ENCODE measurements at places on chromosomes 11 and 22.
A peak's percentile ranks its signal among the peaks of the same experiment; 100 is the strongest.

- no peak for DNase-seq
These were observed 110.2 kb downstream of the TRIM29 start for GRCh38 chr11:120027546-120028180.

DNA sequence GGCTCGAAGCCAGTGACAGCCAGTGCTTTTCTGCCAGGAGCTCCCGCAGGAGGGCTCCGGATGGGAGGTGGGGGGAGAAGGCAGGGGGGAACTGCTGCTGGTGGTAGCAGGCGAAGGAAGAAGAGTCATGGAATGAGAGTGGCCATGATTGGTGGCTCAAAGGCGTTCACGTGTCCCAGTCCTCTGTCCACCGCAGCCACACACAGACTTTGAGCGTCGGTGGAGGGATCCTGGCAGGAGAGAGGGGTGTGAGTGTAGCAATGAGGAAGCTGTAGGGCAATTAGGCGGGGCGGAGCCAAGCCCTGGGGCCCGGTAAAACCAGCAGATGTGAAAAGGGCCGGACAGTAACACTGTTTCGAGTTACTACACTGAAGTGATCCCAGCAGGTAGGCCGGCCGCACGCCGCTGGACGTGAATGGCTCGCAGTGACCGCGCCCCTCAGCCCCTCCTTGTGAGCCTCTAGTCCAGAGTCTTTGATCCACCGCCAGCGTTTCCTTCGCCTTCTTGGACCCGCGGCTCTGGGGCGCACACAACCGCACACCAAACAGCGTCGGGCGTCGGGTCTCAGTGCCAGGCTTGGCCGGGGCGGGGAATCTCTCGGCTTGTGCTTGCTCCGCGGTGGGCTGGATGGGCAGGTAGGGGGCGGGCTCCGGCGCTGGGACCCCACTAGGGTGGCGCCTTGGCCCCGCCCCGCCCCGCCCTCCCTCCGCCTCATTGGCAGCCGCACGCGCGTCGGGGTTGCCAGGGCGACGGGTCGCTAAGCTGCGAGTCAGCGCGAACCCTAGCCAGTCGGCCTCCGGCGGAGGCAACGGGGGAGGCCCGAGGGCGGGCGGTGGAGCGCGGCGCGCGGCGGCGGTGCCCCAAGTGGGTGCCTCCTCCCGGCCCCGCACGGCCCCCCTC, at the start of gene LRRC10B:
LRRC10B (plus strand) TSS at position 788 of the 900 bp plus-strand sequence. CDS start 250 bp downstream, outside the sequence.
- no peak for DNase-seq

- DNase-seq, result no peak
These were observed 17.0 kb upstream of the FAM181B start for GRCh38 chr11:82750643-82751139.

- DNase-seq, result no peak
These were observed 73.3 kb downstream of the MYO7A start for GRCh38 chr11:77201370-77201769.

DNA sequence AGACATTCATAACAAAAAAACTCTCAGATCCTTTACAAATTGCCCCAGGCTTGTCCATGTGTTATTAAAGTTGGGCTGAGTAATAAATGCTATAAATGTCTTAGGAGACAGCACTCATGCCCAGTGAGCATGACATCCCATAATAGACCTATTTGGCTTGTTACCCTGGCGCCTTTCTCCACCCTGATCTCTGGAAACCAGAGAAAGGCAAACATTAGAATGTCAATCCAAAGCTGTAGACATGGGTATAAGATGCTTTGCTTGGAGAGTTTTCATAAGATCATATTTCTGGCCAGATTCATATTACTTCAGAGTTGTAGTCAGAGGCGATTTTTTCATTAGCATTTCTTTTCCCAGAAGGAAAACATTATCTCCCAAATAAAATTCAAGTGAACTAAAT, 161.3 kb upstream of the UBASH3B start:
- DNase-seq, result no peak

- no peak for DNase-seq
These were observed 23.5 kb downstream of the SUN2 start for GRCh38 chr22:38732251-38732815.

GRCh38 chr11:107682171-107682570, 29.7 kb downstream of the SLN start:
- DNase-seq, result no peak

DNA sequence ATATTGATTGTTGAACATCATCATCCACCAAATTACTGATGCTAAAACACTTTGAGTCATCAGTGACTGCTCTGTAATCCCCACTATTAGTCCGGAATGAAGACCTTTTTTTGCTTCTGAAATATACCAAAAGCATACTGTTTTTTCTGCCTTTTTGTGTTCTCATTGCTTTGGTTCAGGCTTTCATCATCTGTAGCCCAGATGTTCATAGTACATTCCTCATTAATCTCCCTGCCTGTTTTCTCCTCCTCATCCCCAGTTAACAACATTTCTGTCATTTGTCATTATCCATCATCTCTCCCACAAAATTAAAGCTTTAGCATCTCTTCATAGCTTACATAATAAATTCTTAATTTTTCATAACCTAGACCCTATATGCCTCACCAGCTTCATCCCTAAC, 9.2 kb downstream of the CEP57 start:
- DNase-seq, result no peak

- DNase-seq, result no peak
These were observed 27.3 kb downstream of the HSPA8 start for GRCh38 chr11:123034597-123034996.

DNA sequence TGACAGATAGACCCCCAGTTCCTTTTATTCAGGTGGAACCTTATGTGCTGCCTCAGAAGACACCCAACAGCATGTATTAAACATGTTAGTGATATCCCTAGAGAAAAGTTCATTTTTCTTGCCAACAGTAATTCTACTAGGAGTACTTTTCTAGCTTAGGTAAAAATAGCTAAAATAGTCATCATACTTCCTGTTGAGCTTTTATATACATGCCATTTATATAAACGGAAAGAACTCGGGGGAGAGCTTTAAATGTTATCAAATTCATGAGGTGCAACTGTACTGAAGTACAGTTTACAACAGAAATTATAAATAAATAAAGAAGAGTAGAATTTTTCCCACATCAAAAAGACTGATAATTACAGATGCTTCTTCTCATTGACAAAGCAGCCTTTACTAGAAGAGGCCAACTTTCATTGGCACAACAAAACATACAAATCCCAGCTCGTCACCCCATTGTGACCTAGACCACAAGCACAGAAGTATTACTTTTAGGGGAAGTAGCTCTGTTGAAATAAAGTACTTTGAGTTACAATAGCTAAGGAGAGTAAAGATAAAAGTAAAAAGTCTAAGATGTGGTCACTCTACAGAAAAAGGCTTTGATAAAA, 59.1 kb upstream of the POU2AF2 start:
- no peak for DNase-seq

DNA sequence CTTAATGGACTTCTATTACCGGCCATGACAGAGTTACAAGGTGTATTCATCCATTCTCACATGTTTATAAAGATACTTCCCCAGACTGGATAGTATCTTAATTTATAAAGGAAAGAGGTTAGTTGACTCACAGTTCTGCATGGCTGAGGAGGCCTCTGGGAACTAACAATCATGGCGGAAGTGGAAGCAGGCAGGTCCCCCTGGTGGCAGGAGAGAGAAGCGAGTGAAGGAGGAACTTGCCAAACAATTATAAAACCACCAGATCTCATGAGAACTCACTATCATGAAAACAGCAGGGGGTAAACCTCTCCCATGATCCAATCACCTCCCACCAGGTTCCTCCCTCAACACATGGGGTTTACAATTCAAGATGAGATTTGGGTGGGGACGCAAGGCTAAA, 170.0 kb upstream of the PDGFD start:
- DNase-seq, result peak; percentile 7

DNA sequence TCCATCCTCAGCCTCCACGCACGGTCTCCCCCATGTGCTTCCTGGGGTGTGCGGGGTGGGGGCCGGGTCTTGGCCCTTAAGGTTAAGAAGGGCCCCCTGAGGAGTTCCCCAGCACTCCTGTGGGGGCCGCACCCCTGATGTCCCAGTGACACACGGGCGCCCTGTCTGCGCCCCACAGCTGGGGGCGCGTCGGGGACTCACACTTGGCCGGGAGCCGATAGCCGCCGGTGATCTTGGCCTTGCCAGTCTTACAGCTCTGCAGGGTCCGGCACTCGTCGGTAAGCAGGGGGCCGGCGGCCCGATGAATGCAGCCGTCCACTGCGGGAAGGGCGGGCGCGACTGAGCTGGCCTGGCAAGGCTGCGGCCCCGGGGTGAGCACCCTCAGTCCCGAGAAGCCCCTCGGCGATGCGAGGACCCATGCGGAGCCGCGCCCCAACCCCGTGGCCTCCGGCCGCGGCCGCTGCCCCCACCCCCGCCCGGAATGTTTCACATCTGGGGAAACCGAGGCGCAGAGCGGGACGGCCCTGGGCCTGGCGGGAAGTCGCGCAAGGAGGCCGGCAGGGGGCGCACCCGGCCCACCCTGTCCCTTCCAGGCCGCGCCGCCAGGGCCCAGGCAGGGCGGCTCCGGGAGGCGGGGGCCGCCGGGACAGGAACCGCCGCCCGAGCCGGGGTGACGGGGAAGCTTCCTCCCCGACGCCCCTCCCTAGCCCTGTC, 13.9 kb downstream of the OTUB1 start:
- DNase-seq, result no peak

DNA sequence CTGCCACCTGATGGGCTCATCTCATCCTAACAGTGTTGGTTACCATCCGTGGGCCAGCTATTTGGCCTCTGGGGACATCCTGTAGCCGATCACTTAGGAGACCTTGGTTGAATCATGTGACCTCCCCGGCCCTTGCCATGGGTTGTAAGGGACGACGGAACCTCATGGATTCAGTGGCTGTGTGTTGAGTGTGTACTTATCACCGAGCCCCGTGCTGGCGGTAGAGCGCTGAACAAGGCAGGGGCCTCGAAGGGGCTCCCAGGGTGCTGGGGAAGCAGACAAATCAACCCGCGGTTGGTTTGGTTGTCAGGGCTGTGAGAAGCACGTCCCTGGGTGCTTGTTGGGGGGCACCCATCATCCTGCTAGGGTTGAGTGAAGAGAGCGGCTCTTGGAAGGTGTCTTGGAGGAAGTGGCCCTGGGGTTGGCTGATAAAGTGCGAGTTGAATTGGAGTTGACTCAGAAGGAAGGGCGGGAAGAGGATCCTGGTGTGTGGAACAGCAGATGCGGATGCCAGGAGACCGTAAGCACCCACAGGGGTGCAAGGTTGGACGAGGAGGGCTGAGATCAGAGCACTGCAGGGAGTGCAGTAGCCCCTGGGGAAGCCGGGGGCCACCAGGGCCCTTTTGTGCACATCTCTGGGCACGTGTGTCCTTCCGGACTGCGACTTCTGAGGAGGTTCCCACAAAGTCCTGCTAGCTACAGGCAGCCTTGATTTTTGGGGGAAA, 53.6 kb downstream of the MPPED1 start:
- no peak for DNase-seq

DNA sequence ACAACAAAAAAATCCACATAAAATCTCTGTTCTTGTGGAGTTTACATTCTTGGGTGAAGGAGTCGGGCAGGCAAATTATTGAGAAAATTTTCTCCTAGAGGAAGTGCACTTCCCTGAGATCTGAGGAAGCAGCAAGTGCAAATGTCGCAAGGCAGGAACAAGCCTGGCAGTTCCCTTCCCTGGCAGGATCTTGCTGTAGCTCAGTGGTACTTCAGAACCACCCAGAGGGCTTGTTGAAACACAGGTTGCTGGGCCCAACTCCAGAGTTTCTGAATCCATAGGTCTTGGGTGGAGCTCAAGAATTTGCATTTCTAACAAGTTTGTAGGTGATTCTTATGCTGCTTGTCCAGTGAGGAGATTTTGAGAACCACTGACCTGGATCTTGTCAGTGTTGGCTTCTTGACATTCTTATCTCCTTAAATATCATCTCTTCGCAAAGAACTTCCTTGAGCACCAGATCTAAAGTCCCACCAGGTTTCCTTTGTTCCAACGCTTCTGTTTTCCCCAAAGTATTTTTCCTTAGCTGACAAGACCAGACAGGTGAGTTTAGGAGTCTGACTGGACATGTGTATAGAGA, 9.6 kb downstream of the QSER1 start:
- no peak for DNase-seq

DNA sequence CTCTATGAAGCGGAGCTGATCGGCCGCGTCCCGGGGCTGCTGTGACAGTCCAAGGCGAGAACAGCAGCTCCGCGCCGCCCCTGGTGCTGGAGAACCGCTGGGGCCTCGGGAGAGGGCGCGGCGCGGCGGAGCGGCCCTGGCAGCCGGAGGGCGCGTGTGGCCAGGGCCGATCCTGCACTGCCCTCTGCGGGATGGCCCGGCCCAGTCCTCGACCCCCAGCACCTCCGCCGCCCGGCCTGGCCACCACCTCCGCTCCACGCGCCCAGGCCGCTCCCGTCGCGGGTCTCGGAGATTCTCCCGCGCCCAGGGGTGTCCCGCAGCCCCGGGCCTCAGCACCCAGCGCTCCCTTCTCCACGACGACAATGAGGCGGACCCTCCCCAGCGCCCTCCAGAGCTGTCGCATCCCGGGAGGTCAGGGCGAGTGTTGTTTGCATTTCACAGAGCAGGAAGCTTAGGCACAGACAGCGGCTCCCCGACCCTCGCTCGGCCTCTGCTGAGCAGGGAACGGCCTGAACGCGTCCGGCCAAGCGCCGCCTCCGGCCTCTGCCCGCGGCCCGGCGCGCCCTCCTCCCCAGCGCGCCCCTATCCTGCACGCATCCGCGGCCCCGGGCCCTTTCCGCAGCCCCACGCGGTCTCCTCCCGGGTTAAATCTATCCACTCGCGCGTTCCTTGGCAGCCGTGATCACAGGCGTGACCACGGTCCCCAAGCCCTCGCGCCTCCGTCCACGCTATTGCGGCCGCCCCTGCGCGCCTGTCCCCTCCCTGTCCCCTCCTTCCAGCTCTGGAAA, 109.7 kb downstream of the WNT7B start:
- no peak for DNase-seq

- no peak for DNase-seq
These were observed 37.7 kb downstream of the LDLRAD3 start for GRCh38 chr11:35981581-35981980.

DNA sequence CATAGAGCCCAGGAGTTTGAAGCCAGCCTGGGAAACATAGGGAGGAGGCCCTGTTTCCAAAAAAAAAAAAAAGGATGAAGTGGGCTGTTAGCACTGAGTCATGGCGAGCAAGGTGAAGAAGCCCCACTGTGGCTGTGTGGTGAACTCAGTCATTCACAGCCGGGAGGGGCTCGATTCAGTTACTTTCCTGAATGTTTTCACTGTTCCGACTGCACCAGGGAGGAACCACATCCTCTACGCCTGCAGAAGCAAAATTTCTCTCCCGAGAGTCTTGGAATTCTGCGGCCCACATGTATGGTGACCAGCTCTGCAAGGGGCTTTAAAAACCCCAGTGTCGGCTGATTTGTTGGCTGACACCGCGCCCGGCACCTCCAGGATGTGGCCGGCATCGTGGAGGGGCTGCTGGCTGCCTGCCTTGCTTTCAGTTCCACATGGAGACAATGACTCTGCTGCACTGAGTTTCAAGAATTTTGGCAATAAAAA, 27.8 kb upstream of the GRAMD4 start:
- DNase-seq, result no peak

- no peak for DNase-seq
These were observed 22.0 kb downstream of the RSPH14 start for GRCh38 chr22:23119494-23120414.

DNA sequence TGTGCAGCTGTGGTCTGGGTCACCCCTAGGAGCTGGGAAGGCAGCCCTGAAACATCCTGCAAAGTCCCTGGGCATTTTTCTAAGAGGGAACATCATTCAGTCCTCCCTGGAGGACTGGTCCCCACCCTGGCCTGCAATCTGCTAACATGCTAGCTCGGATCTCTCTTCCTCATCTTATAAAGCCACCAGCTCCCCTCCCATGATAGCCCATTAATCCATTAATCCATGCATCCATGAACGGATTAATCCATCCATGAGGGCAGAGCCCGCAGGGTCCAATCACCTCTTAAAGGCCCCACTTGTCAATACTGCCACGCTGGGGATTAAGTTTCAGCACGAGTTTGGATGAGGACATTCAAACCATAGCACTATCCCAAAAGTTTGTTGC, 12.1 kb downstream of the PRG3 start:
- DNase-seq, result no peak
